Esophagus muscularis mucosa (tissue), 4 donors: ENCODE measurements at places on chromosomes 3 and 15. TPM values are rescaled to one million over a fixed set of nuclear protein-coding genes. Genes with fewer than 3 reads are reported as not detected.

Gene PTX3
- total RNA-seq = 5.5 TPM

DNA sequence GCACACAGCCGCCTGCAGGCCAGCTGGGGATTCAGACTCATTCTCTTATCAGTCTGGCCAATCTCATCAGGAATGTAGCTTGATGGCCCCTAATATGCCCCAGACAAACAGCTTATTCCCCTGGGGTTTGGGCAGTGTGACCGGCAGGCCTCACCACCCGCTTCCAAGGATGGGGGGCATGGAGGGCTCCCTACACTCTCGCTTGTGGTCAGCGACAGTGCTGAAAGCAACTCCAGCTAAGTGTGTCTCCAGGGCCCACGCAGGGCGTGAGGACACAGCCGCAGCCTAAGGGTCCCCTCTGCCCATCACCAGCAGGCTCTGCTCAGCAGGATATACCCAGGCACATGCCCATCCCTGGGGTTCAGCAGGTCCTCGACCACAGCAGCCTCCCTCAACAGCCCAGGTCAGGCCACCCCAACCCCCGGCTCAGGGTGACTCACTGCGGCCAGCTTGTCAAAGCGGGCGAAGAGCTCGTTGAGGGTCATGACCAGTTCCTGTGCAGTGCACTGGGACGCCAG, 116.7 kb downstream of the ADCY5 start:
- no peak for DNase-seq

Gene TNIK
- total RNA-seq = 39.0 TPM

DNA sequence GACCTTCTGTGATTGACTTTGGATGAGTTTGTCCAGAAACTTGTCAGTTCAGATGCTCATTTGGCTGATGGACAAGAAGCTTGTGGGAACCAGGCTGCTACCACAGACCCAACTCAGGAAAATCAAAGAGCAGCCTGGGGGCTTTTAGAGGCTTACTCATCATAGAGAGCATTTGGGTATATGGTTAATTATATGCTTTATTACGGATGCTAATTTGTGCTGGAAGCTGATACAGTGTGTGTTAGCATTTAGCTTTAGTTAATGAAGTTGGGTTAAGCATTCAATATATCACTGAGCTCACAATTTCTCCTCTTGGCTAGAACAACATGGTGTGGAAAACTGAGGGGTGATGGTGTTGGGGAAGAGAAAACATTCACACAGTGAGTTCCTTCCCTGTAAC, 664.2 kb upstream of the CFAP20DC start:
- no peak for DNase-seq

Gene CPLX3
- total RNA-seq = not detected

DNA sequence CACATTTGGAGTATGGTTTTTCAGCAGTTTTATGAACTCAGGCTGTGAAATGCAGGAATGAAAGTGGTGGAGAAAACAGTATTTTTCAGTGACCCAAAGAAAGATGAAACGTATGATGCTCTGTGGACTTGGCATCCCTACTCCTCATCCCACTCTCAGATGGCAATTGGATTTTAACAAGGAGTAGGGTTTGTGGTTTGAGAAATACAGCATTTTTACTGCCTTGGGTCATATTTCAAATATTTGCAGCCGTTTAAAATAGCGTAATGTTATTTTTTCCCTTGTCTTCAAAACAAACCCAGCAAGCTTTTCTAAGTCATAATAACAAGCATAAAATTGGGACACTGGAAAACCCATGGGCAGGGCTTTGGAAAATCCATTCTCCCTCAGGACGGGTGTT, 117.2 kb upstream of the LRIG1 start:
- DNase-seq = no peak

Gene TRIM59
- total RNA-seq = 2.2 TPM

Gene MAGEL2
- total RNA-seq = 0.17 TPM
